ENCODE measurements at places on chromosomes 3 and 15.

GRCh38 chr3:142837526-142837925 is 51.4 kb downstream of the PCOLCE2 start:
- DNase-seq, result no peak

- DNase-seq, result no peak
Measured at GRCh38 chr15:75198560-75199356, 2.9 kb upstream of the C15orf39 start.

GRCh38 chr3:194690501-194691372 is 5.1 kb downstream of the FAM43A start:
- DNase-seq, result no peak

- DNase-seq, result no peak
Measured at GRCh38 chr3:106593381-106593780, 724.6 kb upstream of the CBLB start.

GRCh38 chr3:177745607-177746005 is 548.3 kb upstream of the TBL1XR1 start:
- no peak for DNase-seq

DNA sequence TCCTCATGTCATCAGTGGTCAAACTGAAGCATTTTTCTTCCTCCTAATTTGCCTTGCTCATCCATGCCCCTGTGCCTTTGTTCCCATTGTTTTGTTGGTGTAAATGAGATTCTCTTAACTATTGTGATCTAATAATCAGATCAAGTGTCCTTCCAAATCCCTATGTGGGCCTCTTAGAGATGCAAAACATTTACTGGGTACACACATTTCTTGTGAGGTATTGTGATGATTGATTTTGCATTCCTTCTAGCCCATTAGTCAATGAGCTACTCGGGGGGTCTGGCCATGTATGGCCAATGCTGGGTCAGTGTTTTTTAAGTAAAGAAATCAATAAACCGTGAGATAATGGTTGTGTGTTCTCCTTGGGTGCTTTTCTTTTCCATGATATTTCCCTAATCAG is 580.4 kb downstream of the VGLL3 start:
- DNase-seq, result no peak

DNA sequence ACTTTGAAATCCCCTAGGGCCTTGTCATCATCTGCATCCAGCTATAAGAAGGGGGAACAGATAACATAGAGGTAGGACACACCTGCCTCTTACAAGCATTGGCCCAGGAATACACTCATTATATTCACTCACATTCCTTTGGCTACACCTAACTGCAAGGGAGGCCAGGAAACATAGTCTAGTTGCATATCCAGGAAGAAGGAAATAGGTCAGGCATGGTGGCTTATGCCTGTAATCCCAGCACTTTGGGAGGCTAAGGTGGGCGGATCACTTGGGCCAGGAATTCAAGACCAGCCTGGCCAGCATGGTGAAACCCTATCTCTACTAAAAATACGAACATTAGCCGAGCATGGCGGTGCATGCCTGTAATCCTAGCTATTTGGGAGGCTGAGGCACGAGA is 48.8 kb downstream of the GTPBP8 start:
- no peak for DNase-seq

DNA sequence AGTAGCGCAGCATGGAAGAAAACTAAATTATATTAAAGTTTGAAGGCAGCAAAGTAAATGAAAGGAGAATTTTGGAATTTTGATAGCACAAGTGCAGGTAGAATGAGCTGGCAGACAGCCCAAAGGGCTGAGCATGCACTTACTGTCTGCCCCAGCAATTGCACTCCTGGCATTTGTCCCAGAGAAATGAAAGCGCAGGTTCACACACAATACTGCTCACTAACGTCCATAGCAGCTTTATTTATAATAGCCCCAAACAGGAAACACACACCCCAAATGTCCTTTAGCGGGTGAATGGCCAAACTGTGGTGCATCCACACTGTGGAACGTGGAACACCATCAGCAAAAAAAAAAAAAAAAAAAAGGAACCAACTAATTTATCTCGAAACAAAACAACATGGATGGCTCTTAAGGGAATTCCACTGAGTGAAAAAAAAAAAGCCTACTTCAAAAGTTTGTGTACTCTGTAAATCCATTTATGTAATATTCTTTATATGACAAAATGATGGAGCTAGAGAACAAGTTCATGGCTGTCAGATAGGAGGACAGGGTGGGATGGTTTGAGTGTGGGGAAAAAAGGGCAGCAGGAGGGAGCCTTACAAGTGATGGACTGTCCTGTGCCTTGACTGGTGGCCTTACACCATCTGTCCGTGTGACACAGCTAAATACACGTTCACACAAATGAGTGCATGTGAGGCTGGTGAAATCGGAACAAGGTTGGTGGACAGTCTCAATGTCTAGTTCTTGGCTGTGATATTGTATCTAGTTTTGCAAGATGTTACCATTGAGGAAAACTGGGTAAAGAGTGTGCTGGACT is 6.0 kb upstream of the TM2D3 start:
- DNase-seq, result no peak

- no peak for DNase-seq
Measured at GRCh38 chr15:58650102-58650501, 99.4 kb downstream of the ADAM10 start.

- no peak for DNase-seq
Measured at GRCh38 chr15:79948761-79949160, 22.2 kb downstream of the BCL2A1 start.

GRCh38 chr3:105791919-105792786 is 76.7 kb downstream of the CBLB start:
- peak; percentile 51 for DNase-seq

DNA sequence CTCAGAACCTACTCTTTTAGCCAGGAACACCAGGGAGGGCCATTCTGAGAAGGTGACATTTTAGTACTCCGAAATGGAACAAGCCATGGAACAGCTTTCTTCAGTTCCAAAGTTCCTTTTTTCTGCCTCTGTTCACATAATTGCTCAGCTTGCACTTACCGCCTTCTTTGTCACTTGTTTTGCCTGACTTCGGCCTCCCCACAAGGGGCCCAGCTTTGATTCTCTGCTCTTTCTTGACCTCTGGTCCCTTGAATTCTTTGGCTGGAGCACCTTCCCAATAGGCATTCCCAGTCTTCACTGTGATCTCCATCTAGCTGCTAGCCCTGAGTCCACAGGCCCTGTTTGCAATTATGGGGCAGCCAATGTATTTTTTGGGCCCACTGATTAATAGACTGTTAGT is 51.4 kb upstream of the SLC7A14 start:
- DNase-seq, result no peak

All from skin of body (tissue), 3 donors.